ENCODE measurements at places on chromosomes 3 and 15.

DNA sequence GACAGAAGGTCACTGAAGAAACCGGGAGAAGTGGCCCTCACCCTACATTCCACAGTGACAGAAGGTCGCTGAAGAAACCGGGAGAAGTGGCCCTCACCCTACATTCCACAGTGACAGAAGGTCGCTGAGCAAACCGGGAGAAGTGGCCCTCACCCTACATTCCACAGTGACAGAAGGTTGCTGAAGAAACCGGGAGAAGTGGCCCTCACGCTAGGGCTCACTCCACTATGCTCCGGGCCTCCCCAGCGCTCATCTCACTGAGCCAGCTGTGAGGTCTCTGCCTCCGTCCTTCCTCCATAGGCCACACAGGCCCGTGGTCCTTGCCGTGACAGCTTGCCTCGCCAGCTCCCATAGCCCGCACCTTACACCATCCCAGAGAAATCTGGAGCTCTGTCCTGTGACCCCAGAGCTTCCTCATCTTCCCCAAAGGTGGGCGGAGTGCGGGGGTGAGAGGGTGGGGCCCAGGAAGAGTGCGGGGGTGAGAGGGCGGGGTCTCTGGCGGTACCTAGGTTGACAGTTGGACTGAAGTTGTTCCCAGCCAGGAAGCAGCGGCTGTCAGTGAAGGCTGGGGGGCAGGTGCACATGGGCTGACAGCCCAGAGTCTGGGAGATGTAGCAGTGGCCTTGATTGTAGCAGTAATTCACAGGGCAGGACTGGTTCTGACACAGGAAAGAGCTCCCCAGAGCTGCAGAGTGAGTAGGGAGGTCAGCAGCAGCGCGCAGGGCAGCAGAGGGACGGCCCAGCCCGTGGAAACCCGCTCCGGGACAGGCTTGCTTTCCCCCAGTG is 32.0 kb downstream of the MUC20 start:
- no peak for DNase-seq

GRCh38 chr3:169303660-169304059 is 359.9 kb downstream of the MECOM start:
- DNase-seq = no peak

DNA sequence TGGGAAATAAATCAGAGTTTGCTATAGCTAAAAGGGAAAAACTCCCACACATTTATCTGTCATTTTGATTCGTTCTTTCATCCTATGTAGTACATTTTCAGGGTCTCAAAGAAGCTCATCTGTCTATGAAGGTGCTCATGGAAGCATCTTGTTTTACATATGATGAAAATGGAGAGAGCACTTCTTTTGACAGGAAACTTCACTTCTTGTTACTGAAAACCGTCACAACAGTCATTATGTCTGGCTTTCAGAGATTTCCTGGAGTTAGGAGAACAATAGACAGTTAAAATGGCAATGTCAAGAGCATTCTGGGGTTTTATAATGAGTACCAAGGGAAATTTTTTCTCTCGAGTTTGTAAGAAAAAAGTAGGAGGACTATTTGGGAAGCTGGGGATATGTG is 83.3 kb downstream of the TMEM108 start:
- no peak for DNase-seq

DNA sequence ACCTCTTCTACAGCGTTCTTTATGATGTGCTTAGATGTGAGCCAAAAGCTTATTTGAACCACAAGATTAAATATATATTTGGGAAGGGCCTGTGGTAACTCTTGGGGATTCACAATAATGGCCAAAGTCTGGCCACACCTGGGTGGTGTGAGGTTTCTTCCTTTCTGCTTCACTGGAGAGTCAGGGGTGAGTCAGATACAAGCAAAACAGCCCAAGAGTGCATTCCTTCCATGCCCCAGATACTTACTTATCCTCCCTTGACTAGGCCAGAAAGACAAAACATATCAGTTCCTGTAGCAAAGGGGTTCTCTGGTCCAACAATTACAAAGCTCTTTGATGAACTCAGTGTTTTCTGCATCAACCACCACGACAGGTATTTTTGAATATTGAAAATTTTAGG is 941 bp downstream of the ZBED2 start:
- DNase-seq = no peak

Measured in GM23338 (cell line).